Esophagus squamous epithelium (tissue), 5 donors: ENCODE measurements at places on chromosomes 7 and 10.

GRCh38 chr10:110786172-110786571 lies 85.6 kb upstream of the PDCD4 start:
- DNase-seq, result no peak

GRCh38 chr7:28356619-28357018 lies 55.7 kb upstream of the CREB5 start:
- DNase-seq, result no peak

- DNase-seq, result no peak
Observed at GRCh38 chr10:119497243-119497642, 45.3 kb downstream of the RGS10 start.

GRCh38 chr10:17022896-17023295 lies 106.7 kb downstream of the CUBN start:
- DNase-seq, result no peak

- DNase-seq, result no peak
Observed at GRCh38 chr7:24972991-24973390, 7.0 kb downstream of the OSBPL3 start.

- no peak for DNase-seq
Observed at GRCh38 chr7:68925241-68925640, 673.0 kb upstream of the AUTS2 start.

GRCh38 chr7:82235713-82236112 lies 207.9 kb downstream of the CACNA2D1 start:
- DNase-seq, result no peak

- DNase-seq, result no peak
Observed at GRCh38 chr10:131870831-131871672, 29.8 kb upstream of the PPP2R2D start.

- no peak for DNase-seq
Observed at GRCh38 chr10:45427262-45427969, 53.4 kb downstream of the ALOX5 start.

DNA sequence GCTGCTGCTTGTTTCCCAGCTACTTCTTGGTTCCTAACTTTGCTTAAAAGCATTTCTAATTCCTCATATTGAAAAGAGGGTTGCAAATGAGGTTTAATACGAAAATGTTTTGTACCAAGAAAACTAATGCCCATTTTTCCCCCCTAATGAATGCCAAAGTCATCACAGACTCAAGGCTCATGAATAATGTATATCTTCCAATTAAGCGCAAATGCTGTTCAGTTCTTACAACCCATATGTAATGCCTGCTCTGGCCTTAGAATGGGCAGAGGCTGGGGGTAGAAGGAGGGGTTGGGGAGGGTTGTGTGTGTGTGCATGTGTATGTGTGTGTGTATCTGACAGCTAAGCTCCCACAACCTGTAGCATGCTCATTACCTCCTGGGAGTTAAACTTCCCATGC lies 901.7 kb downstream of the KCNMA1 start:
- DNase-seq, result no peak

- no peak for DNase-seq
Observed at GRCh38 chr7:92614660-92615174, 24.5 kb upstream of the FAM133B start.

GRCh38 chr10:31999070-31999660 lies 57.1 kb downstream of the KIF5B start:
- DNase-seq, result no peak

GRCh38 chr7:36370046-36370445 lies 19.6 kb upstream of the ANLN start:
- DNase-seq, result no peak

DNA sequence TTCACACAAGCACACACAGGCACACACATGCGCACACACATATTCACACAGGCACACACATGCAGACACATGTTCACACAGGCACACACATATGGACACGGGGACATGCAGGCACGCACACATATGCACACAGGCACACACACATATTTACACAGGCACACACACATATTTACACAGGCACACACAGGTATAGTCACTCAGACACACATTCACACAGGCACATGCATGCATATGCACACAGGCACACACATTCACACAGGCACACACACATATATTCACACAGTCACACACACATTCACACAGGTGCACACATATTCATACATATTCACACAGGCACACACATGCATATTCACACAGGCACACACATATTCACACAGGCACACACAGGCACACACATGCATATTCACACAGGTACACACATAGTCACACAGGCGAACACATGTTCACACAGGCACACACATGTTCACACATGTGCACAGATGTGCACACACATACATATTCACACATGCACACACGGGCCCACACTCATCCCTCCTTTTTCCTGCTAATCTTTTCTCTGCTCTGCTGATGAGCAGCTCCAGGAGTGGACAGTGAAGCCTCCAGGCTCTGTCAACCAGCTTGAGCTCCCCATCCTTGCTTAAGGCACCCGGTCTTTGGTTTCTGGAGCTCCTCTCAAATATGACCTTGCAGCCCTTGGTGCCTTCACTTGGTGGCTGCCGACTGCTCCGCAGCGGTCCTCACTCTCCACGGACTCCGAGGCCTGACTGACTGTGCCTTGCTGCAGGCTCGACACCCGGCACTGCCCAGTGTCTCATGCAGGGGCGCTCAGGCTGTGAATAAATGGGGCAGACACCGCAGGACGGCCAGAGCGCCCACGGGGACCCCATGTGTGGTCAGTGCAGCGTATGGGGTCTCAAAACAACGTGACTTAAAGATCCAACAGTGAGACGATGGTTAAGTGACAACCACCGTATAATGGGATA lies 581.2 kb upstream of the MGMT start:
- DNase-seq, result no peak

DNA sequence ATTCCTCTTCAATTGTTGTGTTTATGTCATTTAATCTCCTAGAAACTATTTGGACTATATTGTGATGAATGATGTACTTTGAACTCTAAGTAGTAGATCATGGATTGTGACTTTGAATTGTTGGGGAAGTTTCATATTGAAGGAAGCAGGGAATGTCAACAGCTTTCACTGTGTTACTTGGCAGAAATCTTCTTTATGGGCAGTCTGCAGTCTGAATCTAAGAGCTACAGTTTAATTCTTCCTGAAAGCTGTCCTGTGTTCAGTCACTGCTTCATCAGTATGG lies 91.6 kb downstream of the PPP1R9A start:
- DNase-seq, result no peak

DNA sequence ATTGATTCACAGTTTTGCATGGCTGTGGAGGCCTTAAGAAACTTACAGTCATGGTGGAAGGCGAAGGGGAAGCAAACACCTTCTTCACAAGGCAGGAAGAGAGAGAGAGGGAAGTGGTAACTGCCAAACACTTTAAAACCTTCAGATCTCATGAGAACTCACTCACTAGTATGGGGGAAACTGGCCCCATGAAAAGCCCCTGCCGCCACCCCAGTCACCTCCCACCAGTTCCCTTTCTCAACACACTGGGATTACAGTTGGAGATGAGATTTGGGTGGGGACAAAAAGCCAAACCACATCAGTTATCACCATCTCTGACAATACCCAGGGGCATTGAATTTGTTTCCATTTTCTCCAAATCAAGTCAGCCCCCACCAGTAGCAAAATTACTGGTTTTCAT lies 740.4 kb downstream of the GATA3 start:
- no peak for DNase-seq

GRCh38 chr7:18890885-18891621 lies 226.4 kb downstream of the TWIST1 start:
- no peak for DNase-seq

GRCh38 chr7:95478272-95479037 lies 7.3 kb upstream of the ASB4 start:
- DNase-seq, result no peak

DNA sequence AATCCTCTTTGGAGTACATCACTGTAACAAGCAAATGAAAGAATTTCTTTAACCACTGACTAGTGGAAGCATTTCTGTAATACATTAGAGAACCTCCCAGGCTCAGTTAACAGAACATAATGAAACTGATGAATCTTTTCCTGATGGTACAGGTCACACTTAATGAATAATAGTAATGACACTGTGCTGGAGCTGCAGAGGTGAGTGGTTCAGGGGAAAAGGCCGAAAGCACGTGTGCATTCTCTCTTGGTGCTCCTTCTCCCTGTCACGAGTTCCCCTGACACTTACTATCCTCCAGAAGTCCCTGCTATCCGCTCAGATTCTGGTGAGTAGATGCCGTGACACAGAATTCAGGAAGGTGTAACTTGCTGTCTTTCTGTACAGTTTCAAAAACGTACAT lies 8.0 kb downstream of the HIPK2 start:
- DNase-seq, result no peak

GRCh38 chr10:24435374-24435773 lies 226.4 kb downstream of the KIAA1217 start:
- DNase-seq, result no peak

- DNase-seq, result no peak
Observed at GRCh38 chr7:102044984-102045673, 227.7 kb downstream of the CUX1 start.

DNA sequence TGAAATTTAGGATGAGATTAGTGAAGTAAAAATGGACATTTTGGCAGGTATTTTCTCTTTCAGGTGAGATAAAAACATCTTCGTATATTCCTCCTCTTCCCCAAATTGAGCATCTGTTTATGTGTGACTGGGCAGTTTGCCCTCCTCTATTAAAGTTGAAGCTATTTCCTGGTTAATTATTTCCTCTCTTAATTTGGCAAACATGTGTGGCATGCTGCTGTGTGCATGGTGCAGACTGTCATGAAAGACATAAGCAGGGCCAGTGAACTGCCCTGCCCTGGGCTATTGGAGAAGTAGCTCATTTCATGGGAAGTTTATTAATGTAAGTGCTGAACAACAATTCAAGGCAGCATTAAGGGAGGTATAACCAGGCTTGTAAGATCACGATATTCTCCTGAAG lies 52.6 kb downstream of the EVX1 start:
- no peak for DNase-seq

- no peak for DNase-seq
Observed at GRCh38 chr10:590721-591120, 98.7 kb downstream of the DIP2C start.

- no peak for DNase-seq
Observed at GRCh38 chr7:131010717-131011431, 276.9 kb upstream of the KLF14 start.

- no peak for DNase-seq
Observed at GRCh38 chr7:92916770-92917224, 80.4 kb upstream of the CDK6 start.

DNA sequence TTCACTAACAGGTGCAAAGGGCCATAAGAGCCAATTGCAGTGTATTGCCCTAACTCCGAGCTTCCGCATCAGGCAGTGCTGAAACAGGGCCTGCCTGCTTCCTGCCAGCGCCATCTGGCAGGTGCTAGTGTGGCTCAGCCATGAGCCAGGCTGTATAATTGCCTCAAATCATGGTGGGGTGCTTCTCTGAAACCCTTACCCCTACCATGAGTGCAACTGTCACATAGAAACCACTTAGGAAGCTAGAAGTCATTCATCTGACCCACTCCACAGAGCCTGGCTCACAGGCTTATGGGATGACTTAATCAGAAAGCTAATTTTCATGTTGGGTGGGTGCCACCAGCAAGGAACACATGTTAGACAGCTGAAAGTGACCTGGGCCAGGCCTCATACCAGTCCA lies 133.3 kb upstream of the LAMB4 start:
- no peak for DNase-seq

DNA sequence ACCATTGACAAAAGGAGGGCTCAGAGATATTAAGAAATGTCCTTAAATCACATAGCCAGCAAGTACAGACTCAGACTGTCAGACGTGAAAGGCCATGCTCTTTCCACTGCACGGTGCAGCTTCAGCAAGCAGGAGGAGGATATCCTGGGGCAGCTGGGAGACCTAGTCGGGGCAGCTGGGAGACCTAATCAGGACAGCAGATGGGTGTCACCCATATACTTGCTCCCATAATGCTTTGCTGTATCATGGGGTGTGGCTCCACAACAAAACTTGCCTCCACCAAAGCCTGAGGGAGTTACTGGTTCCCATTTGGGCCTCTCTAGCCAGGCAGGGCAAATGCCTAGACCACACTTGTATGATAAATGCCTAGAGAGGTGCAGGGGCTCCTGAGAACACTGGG lies 55.4 kb downstream of the GRID1 start:
- no peak for DNase-seq

DNA sequence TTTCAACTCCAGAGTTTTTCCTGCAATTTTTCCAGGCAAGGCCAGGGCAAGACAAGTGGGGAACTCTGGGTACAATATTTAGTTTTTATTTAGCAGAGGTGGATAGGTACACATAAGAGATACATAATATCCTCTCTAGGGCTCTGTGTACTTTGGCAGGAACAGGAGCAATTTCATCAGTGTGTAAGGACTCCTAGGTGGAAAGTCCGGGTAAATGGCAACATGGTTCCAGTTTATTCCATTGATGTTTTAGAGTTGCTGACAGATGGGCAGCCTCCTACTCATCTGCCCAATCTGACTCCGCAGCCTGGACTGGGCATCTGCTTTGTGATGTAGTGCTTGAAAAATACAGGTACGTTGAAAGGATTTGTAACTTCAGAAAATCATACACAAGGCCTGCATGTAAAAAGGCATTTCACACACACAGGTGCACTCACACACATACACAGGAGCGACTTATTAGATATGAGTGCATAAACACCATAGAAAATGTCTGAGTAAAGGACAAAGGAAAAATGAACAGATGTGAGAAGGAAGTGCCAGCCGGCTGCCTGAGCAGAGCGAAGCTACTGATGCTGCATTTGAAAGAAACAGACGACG lies 5.7 kb downstream of the PON1 start:
- no peak for DNase-seq

GRCh38 chr7:53466371-53466770 lies 430.9 kb downstream of the POM121L12 start:
- DNase-seq, result no peak
